ENCODE measurements at places on chromosomes 2 and 18. TPM values are rescaled to one million over a fixed set of nuclear protein-coding genes. Genes with fewer than 3 reads are reported as not detected.

DNA sequence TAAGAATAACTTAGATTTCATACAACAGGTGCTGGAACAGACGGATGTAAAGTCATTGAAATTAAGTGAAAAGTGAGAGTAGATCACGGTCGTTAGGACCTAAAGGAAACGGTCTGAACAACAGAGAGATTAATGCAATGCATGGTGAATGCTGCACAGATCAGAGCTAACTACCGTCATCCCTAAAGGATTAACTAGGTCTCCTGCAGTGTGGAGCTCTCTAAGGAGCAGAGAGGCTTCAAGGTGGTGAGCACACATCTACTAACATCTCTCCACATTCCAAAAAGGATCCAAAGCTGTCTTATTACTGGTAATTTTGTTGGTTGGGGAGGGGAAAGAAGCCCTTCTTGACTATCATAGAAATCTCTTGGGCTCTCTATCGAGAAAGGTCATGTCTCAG lies 75.3 kb downstream of the CABYR start:
- DNase-seq = no peak

The MATN3 gene
- not detected for total RNA-seq

- no peak for DNase-seq
These were observed 61.3 kb downstream of the ASXL2 start for GRCh38 chr2:25817006-25817405.

The MYOM1 gene
- total RNA-seq = 1.2 TPM

DNA sequence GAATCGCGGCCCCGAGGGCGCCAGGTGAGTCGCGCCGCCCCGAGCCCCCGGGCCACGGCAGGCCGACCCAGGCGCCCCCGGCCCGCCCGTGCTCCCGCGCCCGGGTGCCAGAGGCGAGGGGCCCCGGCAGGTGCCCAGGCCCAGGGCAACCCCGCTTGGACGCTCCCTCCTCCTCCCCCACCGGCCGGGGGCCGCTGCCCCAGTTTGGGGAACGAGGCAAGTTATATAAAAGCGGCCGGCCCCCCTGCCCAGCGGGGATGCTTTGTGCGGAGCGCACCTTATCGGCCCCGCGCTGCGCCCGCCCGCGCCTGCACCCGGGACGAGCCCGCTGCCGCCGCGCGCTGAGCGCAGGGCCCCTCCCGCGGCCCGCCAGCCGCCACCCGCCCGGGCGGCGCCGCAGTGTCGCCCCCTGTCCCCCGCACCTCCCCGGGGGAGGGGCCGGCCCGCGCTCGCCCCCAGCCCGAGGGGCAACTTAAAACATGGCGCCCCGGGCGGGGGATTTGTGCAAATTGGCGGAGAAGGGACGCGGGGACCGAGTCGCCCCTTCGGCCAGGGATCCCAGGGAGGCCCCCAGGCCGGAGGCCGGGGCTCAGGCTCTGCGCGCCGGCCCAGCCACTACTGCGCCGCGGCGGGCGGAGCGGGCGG lies 639 bp downstream of the EPB41L3 start:
- no peak for DNase-seq
